ENCODE measurements at places on chromosomes 6 and 20.
A peak's percentile ranks its signal among the peaks of the same experiment; 100 is the strongest.

DNA sequence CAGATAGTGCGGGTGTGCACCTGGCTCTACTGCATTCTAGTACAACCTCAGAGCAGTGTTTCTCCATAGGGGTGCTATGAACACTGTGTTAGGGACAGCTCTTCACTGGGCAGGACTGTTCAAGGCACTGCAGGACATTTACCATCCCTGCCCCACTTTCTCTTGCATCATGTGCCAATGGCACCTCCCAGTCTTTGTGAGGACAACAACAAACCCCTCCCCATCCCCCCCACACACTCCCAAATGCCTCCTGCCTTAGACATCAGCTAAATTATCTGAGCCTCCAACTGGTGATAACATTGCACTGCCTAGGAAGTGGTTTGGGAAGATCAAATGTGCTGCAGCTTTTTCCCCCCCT, 98.9 kb downstream of the FYN start:
- DNase-seq: no peak

DNA sequence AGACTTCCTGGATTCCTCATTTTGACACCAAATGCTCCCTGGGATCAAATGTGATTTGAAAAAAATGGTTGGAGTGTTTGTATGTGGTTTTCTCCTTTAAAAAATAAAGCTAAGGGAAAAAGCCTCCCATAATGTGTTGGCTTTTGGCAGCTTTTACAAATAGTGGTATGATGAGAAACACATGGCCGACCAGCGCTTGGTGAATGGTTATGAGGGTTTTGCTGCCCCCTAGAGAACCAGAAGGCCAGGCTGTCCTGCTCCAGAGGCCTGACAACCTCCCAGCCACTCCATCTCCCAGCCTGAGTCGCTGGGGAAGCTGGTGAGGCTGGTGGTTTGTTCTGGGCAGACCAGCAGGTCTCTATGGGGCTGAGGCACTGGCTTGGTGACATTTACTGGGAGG, 69.3 kb downstream of the CLIC5 start:
- peak; percentile 20 for DNase-seq

GRCh38 chr20:50022676-50023075, 39.9 kb downstream of the SNAI1 start:
- no peak for DNase-seq

GRCh38 chr20:57810511-57811373, 100.9 kb upstream of the PMEPA1 start:
- no peak for DNase-seq

GRCh38 chr6:144372611-144373594, 87.8 kb downstream of the UTRN start:
- no peak for DNase-seq

DNA sequence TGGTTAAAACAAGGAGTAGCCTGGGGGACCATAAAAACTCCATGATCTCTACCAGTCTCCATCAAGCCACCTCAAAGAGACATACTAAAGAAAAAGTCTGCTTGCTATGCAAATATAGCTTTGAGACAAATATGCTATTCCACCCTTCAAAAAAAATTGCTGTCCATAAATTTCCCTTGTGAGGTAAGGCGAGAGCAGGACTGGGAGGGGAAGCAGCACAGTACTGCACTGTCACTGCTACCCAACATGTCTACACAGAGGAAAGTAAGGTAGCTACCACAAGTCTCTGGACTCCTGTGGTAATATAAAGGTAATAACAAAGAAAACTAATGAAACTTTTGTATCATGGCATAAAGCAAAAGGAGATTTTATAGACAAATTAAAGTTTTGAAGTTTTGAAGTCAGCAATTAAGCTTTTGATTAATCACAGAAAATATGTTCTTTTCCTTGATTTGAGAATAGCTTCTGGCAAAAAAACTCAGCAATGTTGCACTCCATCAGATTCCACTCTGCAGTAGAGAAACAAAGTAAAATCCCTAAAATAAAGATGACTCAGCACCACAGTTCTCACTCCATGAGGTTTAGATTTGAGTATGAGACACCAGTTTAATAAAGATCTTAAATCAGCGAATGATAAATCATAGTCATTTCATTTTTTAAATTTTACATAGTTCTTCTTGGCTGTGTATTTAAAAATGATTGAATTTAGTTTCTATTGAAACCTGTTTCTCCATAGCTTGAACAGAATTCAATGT, 602.4 kb downstream of the COL12A1 start:
- DNase-seq: no peak

DNA sequence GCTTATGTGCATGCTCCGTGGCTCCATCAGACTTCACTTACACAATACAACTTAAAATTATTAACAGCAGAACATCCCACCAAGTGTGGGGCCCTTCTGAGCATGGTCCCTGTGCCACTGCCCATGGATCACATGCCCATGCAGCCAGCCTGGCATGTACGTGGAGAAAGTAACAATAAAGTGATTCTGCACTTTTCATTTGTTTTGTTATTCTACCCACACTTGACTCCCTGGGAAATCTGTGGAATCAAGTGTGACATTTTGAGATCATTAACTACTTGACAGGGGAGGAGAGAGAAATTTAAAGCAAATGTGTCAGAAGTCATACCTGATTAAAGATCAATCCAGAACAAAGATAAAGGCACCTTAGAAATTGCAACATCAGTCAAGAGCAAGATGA, 112.0 kb downstream of the ISM1 start:
- DNase-seq: no peak

- DNase-seq: no peak
Observed at GRCh38 chr6:162625846-162626540, 101.6 kb downstream of the PRKN start.

DNA sequence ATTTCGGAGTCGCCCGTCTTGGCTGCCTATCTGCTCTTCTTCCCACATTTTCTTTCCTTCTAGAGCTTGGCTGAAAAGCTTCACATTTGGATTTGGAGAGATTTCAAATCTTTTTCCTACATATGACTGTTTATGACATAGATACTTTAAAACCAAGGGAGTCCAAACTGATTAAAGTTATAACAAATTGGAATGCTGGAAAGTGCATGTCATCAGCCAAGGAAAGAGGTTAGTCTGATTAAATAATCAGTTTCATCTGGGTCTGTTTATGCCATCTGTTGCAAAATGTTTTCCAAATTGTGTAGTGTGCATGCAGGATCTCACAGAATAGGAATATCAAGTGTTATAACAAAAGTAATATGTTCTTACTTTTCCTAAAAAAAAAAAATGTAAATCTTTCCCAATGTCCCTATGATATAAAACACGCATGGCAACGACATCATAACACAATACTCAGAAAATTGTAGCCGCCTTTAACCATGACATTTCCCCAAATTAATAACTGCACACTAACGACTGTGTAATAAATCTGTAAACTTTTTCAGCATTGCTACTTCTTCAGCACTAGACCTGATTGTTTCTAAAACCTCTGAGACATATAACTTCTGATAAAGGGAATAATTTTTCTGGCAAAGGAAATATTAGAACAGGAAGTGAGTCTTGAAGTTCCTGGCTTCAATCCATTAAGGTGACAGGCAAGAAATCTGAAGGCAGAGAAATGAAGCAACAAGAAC, 230.2 kb upstream of the FOXQ1 start:
- no peak for DNase-seq

DNA sequence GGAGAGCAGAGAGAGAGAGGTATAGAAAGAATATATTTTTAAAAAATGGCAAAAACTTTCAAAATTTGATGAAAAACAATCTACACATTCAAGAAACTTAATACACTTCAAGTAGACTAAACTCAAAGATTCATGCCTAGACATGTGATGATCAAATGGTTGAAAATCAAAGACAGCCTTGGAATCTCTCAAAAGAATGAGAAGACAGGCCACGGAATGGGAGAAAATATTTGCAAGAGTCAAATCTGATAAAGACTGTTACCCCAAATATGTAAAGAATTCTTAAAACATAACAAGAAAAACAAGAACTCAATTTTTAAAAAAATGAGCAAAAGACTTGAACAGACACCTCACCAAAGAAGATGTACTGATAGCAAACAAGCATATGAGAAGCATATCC, 49.7 kb downstream of the THEMIS start:
- DNase-seq: no peak

DNA sequence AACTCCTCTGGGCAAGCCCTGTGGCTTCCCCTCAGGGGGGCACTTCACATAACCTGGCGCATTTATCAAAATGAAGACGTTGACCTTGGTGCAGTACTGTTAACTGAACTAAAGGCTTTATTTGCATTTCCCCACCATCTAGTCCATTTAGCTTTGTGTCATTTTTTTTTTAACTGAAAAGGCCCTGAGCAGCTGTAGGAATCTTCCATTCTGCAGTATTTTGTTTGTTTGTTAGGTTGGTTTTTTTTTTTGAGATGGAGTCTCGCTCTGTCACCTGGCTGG, 10.7 kb downstream of the TMEM181 start:
- DNase-seq: no peak

GRCh38 chr6:158713469-158713868, 63.6 kb downstream of the SYTL3 start:
- DNase-seq: peak; percentile 1

DNA sequence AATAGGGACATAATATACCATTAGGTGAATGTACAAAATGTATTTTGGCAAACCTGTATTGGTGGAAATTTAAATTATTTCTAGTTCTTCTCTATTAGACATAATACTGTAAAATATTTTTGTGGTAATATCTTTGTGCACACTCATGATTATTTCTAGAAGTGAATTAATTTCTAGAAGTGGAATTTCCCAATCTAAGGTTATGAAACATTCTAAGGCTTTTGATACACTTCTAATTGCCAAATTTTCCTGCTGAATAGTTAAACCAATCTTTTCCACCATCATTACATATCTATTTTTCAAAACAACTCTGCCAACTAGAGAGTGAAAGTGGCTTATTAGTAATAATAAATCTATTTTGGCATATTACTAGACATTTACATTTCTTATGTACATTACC, 1.8 kb upstream of the CCND3 start:
- DNase-seq: no peak

DNA sequence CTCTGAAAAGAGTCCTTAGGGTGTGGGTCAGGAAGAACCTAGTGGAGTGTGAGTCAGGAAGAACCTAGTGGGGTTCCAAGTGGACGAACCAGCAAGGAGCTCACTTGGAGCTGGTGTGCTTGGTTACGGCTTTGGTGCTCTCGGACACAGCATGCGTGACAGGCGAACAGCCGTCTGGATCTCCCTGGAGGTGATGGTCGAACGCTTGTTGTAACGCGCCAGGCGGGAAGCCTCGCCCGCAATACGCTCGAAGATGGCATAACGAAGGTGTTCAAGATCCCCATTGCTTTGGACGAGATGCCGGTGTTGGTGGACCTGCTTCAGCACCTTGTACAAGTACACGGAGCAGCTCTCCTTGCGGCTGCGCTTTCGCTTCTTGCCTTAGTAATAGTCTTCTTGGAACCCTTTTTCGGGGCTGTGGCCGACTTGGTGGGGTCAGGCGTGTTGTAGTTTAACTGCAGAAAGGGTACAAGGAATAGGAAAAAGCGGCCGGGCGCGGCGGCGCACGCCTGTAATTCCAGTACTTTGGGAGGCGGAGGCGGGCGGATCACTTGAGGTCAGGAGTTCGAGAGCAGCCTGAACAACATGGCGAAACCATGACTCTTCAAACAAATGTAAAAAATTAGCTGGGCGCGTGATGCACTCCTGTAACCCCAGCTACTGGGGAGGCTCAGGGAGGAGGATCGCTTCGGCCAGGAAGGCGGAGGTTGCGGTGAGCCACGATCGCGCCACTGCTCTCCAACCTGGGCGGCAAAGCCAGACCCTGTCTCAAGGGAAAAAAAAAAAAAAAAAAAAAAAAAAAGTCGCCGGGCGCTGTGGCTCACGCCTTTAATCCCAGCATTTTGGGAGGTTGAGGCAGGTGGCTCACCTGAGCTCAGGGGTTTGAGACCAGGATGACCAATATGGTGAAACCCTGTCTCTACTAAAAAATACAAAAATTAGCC, 48.0 kb downstream of the OR2B2 start:
- DNase-seq: peak; percentile 61

- no peak for DNase-seq
Observed at GRCh38 chr6:1712451-1712850, 102.7 kb downstream of the FOXC1 start.

- no peak for DNase-seq
Observed at GRCh38 chr6:5746759-5747130, 260.0 kb downstream of the NRN1 start.

GRCh38 chr20:33273117-33273851, 9.7 kb upstream of the BPIFB1 start:
- peak; percentile 48 for DNase-seq

DNA sequence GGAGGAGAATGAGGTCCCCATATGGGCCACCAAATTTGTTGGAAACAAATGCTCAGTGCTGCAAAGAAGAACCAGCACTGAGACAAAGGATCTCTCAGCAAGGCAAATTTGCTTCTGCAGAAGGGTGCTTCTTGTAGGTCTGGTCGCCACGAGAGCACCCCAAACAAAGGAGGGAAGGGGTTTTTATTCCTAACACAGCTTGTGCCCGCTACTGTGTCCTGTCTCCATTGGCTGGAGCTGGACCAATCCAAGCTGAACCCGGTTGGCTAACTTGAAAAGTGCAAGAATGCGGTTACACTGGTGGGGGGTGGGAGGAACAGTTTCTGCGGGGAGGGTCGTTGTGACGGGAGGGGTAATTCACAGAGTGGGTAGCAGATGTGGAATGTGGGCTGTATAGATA, 54.1 kb upstream of the TULP1 start:
- DNase-seq: no peak

GRCh38 chr6:110619275-110619908, 143.0 kb upstream of the SLC22A16 start:
- no peak for DNase-seq

DNA sequence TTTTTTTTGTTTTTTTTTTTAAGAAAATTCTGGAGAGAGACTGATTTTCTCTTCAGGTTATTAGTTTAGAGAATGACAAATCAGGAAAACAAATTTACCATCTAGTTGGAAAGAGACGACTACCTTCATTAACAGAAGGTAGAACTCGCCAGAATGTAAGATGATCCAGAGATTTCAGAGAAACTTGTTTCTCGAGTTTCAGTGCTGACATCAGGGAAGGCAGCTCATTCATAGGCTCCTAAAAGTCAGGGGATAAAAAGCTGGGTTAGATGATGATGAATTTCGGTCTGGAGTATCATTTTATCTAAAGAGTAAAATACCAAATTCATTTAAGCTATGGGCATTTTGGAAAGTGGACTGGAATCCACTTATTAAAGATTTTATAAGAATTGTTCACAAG, 27.9 kb downstream of the ZNF334 start:
- DNase-seq: no peak

DNA sequence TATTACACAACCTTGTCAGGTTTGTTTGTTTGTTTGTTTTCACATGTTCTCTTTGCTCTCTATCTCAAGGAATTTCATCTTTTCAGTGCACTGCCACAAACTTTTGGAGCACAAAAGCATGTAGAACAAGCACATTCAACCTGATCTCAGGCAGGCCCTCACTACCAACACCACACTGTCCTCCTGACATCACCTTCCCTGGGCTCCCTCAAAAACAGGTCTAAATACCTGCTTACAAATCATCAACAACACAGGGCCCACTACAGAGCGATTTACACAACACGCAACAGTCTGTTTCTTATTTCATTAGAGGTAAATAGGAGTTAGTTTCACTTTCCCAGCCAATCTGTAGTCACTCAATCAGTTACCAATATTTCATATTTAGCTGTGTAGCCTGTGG, 241.4 kb downstream of the EPHA7 start:
- no peak for DNase-seq

GRCh38 chr6:21340573-21340972, 253.0 kb upstream of the SOX4 start:
- no peak for DNase-seq

- no peak for DNase-seq
Observed at GRCh38 chr20:35492352-35492751, 37.0 kb downstream of the CEP250 start.

GRCh38 chr6:167572106-167572505, 247.2 kb downstream of the TTLL2 start:
- no peak for DNase-seq
